ENCODE measurements at places on chromosomes 11 and 22. TPM values are rescaled to one million over a fixed set of nuclear protein-coding genes. Genes with fewer than 3 reads are reported as not detected.

- peak; percentile 75 for ATAC-seq
Measured at GRCh38 chr11:71080239-71081097, 171.9 kb downstream of the SHANK2 start.

DNA sequence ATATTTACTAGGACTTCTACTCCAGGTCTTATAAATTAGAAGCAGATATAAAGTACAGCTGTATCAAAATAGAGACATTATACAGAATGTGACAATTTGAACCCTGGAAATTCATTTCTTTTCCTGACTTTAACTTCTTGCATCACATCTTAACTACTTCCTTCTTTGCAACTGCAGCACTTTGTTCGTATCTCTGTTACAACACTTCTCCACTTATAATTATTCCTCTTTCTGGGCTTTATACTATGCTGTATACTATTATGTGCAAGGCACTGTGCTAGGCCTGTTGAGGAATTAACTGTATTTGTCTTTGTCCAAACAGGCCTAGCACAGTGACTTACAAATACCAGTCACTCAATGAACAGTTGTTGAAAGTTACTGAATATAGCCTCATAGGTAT, 1.8 kb upstream of the SLC36A4 start:
- no peak for ATAC-seq

- no peak for ATAC-seq
Measured at GRCh38 chr11:35116762-35117640, 22.0 kb upstream of the CD44 start.

C11orf52 gene
- total RNA-seq: 3.5 TPM

MS4A4E gene
- 0.64 TPM for total RNA-seq

GSTT2B gene
- 6.5 TPM for total RNA-seq
